ENCODE measurements at places on chromosomes 5 and 9.
A peak's percentile ranks its signal among the peaks of the same experiment; 100 is the strongest.

DNA sequence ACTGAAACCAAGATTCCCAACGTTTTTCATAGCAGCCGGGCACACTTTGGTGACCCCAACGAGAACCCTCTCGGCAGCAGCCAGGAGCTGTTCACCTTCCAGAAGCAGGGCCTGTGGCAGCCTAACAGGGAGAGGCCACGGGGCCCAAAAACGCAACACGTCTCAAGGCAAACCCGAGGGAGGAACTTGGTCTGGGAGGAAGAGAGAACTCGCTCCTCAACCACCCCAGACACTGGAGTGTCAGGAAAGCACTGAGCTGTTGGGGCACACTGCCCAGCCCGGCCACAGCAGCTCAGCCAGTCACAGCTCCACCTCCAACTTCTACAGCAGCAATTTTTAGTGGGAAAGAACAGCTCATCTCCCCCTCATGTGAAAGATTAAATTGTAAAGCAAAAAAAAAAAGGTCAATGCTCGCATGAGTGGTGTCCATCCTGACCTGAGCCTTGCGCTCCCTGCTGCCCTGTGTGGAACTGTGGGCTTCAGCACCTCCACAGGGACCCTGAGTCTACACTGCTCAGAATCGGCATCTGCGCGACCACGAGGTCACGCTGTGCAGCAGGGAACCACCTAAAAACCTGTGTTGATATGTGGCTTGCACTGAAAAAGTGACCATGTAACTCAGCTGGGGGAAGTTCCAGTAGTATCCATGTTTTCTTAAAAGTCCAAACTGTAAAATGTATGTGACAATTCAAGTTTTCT, 55.0 kb downstream of the IPPK start:
- DNase-seq, result no peak

DNA sequence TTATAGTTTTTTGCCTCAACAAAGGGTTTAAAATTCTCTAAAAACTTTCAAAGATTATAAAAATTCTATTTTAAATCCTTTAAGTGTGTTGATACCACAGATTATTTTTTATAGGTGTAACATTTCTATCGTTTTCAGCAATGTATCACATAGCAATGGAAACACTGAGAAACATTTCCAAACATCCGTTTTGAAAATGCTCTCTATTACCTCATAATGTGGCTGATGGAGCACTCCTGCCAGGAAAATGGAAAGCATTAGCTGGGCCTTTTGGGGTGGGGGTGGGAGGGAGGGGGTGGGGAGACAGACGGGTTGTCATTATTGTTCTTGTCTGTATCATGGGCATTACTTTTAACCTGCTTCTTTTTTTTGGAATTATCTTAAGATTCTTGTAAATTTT, 516.5 kb downstream of the ACTL7B start:
- DNase-seq, result no peak

GRCh38 chr5:1099926-1100663, 11.8 kb downstream of the SLC12A7 start:
- DNase-seq, result peak; percentile 82

- DNase-seq, result no peak
Measured at GRCh38 chr9:28834156-28834555, 1260.9 kb upstream of the C9orf72 start.

DNA sequence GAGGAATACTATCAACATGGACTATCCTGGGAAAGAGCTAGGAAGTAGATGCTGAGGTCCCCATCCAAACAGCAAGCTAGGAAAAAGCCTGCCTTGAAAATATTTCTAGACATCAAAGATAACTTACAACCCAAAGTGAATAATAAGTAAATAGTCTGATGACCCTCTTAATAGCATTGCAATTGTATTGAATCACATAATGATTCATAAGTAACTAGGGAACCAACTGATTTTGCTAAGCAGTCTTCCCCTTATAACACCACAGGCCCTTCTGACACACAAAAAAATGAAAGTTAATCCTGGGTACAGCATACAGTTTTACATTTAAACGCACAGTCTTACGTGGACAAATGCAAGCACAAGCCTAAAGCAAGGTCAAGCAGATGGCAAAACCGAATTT, 199.3 kb downstream of the RFK start:
- DNase-seq, result no peak

DNA sequence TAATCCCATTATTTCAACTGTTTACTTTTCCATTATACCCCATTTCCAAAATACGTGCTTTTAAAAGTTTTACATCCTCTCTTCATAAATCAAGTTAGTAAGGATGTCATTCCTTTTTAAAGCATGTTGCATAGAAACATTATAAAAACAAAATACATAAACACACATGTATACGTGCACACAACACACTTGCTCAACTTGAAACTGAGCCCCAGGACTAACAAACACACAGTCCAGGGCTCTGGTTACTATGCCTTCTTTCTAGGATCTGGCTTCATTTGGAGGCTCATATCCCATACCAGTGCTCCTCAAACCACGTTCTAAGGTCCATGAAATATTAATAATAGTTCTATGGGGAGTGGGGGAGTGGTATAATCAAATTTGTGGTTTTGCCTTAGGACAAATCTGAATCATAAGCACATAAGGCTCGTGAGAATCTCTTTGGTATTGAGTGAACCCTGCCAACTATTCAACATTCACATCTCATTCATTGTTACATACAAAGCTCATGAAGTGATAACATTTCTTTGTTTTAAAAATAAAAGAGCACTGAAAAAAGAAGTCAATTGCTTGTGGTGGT, 55.2 kb downstream of the NFIB start:
- no peak for DNase-seq

DNA sequence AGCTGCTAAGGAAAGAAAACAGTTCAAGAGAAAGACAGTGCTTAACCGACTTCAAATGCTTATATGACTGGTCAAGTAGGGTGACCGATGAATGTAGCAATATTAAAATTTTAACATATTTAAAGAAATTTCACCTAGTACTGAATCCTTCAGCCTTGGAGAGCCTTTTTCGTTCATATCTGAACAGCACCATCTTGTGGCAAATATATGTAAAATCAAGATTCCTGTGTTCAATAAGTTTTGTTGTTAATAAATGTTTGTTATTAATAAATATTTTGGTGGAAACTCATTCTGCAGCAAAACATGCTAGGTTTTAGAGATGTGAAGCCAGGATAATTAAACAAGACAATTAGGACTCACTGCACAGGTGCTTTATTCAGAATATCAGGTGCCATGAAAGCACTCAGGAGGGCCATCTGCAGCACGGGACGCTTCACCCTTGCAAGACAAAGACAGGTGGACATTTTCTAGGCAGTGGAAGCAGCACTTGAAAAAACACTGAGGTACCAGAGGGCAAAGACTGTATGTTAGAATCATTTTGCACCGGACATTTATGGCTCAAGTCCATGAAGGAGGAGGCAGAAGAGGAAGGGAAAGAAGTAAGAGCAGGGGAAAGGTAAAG, 15.6 kb downstream of the TICAM2 start:
- no peak for DNase-seq

DNA sequence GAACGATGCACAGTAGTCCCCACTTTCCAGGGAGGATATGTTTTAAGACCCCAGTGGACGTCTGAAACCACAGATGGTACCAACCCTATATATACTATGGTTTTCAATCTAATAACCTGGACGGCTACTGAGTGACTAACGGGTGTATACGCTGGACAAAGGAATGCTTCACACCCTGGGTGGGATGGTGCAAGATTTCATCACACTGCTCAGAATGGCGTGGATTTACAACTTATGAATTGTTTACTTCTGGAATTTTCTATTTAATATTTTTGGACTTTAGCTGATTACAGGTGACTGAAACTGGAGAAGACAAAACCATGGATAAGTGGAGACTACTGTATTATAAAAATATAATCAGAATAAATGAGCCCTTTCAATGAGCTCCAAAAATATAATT, 147.6 kb upstream of the TRIM32 start:
- DNase-seq, result no peak

GRCh38 chr5:30390095-30390494, 803.4 kb upstream of the CDH6 start:
- DNase-seq, result peak; percentile 83
